IPS DF 19.7 (cell line): ENCODE measurements at places on chromosomes 1 and 21.

DNA sequence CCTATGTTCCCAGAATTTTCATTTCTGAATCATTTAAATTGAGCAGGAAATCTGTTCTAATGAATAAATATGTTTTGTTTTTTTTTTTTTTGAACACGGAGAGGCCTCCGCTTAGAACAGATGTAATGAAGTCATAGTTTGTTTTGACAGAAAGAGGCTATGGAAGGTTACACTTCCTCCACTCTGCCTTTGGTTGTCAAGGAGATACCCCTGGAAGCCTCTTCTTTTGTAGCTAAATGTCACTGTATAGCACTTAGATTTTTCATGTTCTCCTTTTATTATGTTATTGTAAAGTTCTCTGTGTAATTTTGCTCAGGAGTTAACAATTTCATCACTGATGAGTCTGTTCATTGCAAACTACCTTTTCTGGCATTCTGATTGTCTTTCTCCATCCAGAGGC is 22.7 kb upstream of the GNG12 start:
- DNase-seq = no peak

- no peak for DNase-seq
These were observed 21.5 kb upstream of the SDC3 start for GRCh38 chr1:30929944-30930525.

- no peak for DNase-seq
These were observed 390.6 kb downstream of the PTPRC start for GRCh38 chr1:199029401-199029800.

GRCh38 chr21:19458295-19458694 is 1054.7 kb upstream of the TMPRSS15 start:
- no peak for DNase-seq

- DNase-seq = no peak
These were observed 36.4 kb downstream of the PDC start for GRCh38 chr1:186424539-186424938.

DNA sequence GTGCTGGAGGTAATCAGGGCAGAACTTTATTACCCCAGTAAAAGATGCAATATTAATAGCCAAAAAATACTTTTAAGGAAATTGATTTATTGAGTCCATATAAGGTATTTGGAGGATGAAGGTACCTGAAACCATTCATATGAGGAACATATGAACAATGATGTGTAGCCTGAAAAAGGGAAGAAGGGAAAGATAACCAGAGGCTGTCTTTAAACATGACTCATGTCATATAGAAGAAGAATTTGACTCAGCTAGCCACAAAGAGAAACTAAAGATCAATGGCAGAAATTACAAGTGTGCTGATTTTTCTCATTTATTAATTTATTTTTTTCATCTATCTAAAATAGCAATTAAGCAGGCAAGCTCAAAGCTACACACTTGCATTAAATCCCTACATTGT is 136.2 kb upstream of the DUSP10 start:
- DNase-seq = no peak

GRCh38 chr1:153362187-153362775 is 4.6 kb downstream of the S100A9 start:
- DNase-seq = no peak

DNA sequence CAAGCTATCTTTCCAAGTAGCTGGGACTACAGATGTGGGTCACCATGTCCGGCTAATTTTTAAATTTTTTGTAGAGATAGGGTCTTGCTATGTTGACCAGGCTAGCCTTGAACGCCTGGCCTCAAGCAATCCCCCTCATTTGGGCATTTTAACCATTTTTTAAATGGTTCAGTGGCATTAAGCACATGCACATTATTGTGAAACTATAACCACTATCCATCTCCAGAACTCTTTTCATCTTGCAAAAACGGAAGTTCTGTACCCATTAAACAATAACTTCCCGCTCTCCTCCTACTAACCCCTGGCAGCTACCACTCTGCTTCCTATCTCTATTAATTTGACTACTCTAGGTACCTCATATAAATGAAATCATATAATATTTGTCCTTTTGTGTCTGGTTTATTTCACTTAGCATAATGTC is 4.8 kb upstream of the IL6R start:
- no peak for DNase-seq

DNA sequence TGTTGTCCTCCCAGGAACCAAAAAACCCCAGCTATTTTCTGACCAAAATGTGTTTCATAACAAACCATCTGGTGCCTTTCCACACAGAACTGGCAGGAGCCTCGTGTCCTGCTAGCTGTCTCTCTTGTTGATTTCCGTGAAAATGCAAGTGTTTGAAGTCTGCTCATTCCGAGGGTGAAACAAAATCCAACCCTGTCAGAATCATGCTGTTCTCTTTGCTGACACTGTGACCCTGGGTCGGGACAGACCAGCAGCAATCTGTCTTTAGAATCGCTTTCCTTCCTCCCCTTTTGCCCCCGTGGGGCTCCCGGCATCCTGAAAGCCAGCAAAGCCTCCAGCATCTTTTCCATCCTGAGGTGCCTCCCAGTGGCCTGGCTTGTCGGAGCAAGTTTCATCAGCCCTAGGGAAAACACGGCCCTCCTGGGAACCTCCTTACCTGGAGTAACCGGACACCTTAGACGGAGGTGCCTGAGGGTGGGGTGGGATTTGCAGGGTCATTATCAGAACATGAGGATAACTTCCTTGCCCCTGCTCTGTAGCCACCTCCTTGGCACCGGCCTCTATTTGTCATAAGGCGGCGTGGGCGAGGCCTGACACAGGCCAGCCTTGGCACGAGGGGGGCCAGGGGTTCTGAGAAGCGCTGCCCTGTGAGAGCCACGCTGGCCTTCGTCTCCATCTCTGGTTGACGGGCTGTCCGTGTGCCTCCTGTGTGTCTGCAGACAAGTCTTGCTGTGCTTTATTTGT is 24.9 kb downstream of the LDLRAP1 start:
- peak; percentile 52 for DNase-seq

DNA sequence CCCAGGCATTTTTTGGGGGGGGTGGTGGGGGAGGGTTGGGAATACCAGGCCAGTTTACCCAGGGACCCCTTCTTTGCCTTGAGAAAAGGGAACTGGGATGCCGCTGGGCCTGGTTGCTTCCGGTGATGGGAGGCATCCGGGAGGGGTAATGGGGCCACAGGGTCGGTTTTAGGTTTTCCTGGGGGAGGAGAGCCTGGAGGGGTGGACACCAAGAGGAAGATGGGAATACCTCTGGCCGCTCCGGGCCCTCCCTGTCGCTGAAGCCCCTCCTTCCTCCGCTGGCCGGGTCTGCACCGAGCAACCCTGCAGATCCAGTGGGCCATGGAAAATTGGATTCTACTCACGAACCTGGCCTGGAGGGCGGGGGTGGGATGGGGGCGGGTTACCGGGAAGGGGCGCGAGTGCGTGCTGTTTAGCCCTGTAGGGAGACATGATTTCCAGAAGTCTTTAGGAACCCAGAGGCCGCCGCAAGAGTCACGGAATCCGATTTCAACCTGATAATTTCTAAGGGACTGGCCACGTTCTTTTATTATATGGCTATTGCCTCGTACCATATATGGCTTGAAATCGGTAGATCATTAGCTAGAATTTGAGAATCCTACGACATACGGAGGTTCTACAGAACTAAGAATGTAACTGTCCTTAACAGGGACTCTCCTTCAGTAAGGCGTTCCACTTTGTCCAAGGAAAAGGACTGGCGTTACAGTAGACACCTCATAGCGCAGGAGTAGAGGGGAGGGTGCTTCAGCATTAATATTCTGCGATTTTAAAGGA is 749 bp downstream of the AKIRIN1 start:
- no peak for DNase-seq

GRCh38 chr1:211527888-211528287 is 35.9 kb upstream of the RD3 start:
- DNase-seq = no peak

DNA sequence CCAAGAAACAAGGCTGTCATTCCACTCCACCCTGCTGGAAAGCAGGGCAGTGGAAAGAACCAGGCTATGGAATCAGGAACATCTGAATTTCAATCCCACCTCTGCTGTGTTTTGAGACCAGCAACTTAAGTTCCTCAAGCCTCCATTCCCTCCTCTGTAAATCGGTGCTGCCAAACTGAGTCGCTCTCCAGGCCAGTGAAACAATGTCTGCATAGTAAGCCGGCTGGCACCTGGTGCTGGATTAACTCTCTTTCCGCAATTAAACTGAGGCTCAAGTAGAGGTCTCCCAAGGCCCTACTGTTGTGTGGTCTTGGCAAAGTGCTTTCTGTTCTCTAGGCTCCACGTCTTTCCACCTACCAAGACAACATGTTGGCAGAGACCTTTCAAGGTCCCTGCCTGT is 65.3 kb downstream of the SSBP3 start:
- no peak for DNase-seq

GRCh38 chr1:109492779-109493178 is 1.1 kb upstream of the CYB561D1 start:
- DNase-seq = no peak
